ENCODE measurements at places on chromosomes 5 and 9.

DNA sequence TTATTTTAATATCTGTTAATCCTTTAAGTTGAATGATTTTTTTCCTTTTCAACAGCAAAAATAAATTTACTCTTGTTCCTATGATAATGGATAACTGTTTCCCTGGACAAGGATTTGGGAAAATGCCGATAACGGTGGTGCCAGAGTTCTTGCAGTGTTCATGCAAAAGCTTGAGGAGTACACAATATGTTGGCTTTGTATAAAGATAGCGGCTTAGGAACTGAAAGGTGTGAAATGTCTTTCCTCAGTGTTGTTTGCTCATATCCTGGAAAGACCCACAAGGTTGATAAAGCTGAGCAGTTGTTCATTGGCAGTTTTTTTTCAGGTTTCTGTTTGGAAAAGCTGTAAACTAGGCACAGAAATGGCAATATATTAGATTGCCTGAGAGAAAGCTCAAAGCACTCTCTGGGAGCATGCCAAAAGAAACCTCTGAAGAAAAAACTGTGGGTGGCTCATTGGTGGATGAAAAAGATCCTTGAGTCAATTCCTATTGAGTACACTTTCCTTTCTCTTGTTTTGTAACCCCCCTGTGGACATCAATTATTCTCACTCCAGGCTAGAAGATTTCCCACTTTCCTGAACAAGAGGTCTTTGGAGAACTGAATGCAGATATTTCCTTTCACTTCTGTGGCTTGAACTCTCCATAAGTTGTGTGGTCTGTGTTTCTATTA, 117.2 kb upstream of the RGMB start:
- DNase-seq: no peak

DNA sequence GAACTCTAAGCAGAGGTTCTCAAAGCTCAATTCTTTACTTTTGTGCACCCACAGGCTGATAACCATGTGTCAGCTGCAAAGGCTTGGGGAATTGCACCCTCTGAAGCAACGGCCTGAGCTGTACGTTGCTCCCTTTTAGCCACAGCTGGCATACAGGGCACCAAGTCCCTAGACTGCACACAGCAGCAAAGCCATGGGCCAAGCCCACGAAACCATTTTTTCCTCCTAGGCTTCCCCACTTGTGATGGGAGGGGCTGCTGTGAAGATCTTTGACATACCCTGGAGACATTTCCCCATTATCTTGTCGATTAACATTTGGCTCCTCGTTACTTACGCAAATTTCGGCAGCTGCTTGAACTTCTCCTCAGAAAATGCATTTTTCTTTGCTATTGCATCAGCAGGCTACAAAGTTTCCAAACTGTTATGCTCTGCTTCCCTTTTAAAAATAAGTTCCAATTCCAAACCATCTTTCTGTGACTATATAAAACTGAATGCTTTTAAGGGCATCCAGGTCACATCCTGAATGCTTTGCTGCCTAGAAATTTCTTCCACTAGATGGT, 23.0 kb downstream of the KIAA0825 start:
- no peak for DNase-seq

- no peak for DNase-seq
These were observed 38.0 kb upstream of the FAM120A start for GRCh38 chr9:93413530-93413929.

GRCh38 chr5:76787237-76787636, 31.6 kb upstream of the F2RL1 start:
- no peak for DNase-seq

DNA sequence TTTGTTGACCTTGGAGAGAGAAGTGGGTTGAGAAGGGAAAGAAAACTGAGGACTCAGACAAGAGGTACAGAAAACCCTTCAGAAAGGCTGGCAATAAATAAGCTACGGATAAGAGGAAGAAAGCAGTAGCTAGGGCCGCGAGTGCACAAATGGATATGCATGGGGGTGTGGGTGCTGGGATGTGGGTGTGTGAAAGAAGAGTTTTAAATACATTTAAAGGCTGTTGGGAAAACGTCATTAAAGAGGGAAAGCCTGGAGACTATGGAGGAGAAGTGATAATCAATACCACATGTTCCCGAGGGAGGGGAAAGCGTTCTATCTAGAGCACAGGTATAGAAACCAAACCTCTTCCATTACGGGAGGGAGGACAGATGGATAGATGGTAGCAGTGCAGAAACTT, 177.2 kb downstream of the TSSK1B start:
- DNase-seq: no peak

GRCh38 chr9:4084435-4084818, 215.4 kb downstream of the GLIS3 start:
- no peak for DNase-seq

GRCh38 chr5:82320966-82321365, 42.8 kb upstream of the RPS23 start:
- DNase-seq: no peak

DNA sequence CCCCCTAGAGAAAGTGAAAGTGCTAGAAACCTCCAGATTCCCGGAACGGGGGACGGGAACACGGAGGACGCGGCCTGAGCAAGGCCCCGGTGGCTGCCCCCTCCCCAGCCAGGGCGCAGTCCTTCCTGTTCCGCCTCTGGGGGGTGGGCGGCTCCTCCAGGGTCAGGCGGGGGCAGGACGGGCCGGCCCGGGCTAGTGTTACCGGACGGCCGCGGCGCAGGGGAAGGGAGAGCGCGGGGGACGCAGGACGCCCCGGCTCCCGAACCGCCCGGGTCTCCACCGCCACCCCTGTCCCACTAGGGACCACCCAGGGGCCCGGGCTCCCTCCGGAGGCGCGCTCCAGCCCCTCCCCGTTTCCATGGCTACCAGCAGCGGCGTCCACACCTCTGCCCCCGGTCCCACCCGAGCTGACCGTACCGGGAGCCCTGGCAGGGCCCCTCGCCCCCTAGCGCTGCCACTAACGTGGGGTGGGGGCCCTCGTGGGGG, 579 bp downstream of the SLC12A7 start:
- DNase-seq: no peak

- DNase-seq: no peak
These were observed 488.3 kb upstream of the TUSC1 start for GRCh38 chr9:26166537-26166936.

DNA sequence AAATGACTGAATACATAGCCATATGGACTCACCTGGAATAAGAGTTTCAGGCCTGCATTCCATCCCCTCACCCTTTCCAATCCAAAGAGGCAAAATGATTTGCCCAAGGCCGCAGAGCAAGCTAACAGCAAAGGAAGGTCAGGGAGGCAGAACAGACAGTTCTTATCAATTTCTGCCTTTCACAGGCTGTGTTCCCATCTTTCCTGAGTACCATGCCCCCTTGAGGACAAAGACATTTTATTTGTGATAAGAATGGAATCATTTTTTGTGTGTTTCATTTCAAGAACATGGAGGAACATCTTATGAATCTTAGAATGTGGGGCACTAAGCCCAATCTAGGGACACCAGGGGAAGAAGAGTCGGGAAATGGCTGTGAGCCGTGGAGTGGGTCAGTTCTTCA, 13.9 kb downstream of the LHFPL2 start:
- DNase-seq: no peak

- DNase-seq: no peak
These were observed 85.2 kb downstream of the MRPS27 start for GRCh38 chr5:72234868-72235267.

DNA sequence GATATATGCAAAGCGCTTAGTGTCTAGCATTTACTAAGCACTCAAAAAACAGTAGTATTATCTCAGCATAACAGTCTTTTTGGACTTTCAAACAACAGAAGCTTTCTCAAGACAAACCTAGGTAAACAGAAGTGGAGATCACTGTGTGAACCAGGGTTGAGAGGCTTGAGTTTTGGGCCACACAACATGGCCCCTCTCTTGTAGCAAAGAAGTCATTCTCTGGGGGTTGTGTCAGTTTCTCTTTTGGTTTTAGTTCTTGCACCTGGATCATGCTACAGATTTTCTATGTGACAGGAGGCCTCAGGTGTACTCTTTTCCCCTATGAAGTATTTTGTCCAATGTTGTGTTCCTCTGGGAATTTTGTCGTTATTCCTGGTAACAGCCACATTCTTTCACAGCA, 30.0 kb downstream of the INSYN2B start:
- no peak for DNase-seq

GRCh38 chr5:54757541-54757940, 227.9 kb downstream of the ESM1 start:
- DNase-seq: no peak

- no peak for DNase-seq
These were observed 176.2 kb downstream of the SMC2 start for GRCh38 chr9:104269996-104270963.

DNA sequence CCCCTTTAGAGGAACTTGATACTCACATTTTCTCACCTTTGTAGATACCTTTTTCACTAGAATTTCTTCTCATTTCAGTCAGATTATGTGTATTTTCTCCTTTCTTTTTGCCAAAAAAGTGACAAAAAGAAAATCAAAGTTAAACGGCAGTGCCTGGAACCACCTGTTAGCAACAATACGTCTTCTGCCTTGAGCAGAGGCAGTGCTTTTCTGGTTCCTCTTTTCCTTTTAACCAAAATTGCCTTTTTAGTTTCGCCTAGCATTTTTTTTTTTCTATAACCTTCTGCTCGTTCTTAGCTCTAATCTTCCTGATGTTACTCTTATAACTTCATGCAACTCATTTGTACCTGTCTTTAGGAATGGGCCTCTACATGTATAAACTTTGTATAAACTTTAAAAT, 26.1 kb downstream of the SMIM32 start:
- DNase-seq: no peak

- no peak for DNase-seq
These were observed 203.7 kb upstream of the TAS2R1 start for GRCh38 chr5:9833871-9834270.

GRCh38 chr5:59126016-59126707, 543.3 kb downstream of the RAB3C start:
- DNase-seq: no peak

- no peak for DNase-seq
These were observed 1021.9 kb downstream of the CDH12 start for GRCh38 chr5:21831145-21831787.

DNA sequence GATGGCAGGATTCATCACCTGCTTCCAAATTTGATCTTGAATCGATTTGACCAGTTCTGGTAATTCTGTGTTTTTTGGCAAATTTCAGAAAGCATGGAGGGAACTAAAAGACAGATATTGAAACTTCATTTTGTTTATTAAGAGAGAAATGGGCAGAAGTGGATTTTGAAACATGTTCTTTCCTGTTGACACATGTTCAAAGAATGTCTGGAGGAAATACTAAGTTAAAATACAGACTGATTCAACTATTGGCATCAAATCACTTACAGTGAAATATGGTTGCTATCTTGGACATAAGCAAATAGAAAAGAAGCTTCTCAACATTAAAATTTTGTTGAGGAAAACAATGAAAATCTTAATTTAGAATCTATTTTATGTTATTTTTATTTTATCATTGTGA, 19.3 kb upstream of the GZMK start:
- no peak for DNase-seq

- peak; percentile 91 for DNase-seq
These were observed 20.3 kb downstream of the ANXA2R start for GRCh38 chr5:43019614-43020398.

- DNase-seq: no peak
These were observed 10.7 kb upstream of the GCNT4 start for GRCh38 chr5:75062925-75063531.
